Fibroblast of skin of left biceps (primary cell): ENCODE measurements at places on chromosomes 3 and 15.

GRCh38 chr3:40096661-40097111, 212.8 kb upstream of the EIF1B start:
- no peak for DNase-seq

- DNase-seq: no peak
Observed at GRCh38 chr15:47726399-47726823, 9.1 kb downstream of the SEMA6D start.

GRCh38 chr3:76429581-76430177, 610.2 kb upstream of the ROBO2 start:
- DNase-seq: no peak

DNA sequence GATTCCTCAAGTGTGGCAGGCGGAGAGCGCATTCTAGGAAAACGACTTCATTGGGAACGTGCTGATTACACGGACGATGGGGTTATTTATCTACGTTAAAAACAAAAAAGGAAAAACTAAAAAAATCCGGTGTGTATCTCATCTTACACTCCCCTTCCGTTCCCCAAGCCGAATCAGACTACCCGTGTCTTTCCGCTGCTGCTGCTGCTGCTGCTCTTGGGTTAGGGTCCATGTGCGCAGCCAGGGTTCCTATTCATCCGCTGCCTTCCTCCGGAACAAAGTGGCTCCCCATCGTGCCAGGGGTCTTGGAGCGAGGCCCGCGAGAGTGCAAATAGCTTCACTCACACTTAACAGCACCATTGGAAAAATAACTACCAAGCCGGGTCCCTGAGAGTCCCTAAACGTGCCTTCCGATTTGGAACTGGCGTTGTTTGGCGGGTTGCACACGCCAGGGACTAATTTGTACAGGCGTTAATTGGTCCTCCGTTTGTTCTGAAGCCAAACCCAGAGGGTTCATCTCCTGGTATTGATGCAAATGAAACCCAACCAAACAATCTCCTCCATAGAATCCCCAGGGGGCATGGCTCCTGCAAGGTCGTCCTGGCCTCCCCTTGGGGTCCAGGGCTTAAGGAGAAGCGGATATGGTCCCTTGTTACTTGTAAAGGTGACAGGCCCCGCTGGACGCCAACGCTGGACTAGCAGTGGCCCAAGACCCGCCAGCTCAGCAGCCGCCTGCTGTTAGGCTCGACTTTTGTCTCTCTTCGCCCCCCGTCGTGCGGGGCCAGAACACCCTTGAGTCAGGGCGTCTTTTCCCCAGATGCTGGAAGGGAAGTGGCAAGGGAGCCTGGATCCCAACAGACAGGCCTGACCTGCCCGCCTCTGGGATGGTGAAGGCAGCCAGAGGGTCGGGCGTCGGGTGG, 11.0 kb upstream of the ONECUT1 start:
- no peak for DNase-seq

DNA sequence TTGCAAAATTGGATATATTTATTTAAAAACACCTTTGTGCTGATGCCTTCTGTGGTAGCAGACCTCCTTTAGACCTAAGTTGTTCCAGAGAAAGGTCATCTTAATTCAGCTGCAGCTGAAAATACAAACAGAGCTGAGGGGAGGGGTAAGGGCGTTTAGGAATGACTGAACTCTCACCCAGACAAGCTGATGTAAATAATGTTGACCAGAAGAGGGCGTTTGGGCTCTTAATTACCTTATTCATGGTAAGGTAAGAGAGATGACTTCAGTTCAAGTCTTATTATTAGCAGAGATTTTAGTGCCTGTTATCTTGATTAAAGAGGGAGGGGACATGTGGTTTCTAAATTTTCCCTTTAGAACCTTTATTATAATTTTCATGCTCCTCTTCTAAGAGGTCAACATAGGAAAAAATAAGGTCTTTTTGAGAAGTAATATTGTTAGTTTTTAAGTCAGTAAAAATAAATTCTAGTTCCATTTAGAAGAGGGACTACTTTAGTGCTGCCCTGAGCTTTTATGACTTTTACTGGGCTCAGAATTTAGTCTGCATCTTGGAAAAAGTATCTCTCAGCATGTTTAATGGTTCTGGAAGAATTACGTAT, 46.3 kb downstream of the GPR171 start:
- no peak for DNase-seq
